ENCODE measurements at places on chromosomes 2 and 18.

GRCh38 chr18:76468345-76469304 lies 26.4 kb downstream of the ZNF516 start:
- no peak for DNase-seq

GRCh38 chr2:223029287-223029686 lies 22.7 kb upstream of the KCNE4 start:
- DNase-seq: no peak

DNA sequence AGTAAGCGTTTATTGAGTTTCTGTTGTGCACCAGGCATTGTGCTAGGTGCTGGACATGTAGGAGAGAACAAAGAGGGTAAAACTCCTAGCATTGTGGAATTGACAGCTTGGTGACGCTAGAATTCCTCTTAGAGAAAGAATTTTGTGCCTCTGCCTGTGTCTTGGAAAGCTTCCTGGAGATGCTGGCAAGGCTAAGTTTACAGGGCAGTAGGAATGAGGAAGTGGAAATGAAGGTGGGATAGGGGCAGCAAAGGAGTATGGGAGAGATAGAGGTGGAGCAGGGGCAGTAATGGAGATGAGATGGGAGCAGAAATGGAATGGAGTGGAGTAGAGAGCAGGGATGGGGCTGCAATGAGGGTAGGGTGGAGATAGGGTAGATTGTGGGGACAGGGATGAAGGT lies 29.8 kb downstream of the GPR39 start:
- no peak for DNase-seq

DNA sequence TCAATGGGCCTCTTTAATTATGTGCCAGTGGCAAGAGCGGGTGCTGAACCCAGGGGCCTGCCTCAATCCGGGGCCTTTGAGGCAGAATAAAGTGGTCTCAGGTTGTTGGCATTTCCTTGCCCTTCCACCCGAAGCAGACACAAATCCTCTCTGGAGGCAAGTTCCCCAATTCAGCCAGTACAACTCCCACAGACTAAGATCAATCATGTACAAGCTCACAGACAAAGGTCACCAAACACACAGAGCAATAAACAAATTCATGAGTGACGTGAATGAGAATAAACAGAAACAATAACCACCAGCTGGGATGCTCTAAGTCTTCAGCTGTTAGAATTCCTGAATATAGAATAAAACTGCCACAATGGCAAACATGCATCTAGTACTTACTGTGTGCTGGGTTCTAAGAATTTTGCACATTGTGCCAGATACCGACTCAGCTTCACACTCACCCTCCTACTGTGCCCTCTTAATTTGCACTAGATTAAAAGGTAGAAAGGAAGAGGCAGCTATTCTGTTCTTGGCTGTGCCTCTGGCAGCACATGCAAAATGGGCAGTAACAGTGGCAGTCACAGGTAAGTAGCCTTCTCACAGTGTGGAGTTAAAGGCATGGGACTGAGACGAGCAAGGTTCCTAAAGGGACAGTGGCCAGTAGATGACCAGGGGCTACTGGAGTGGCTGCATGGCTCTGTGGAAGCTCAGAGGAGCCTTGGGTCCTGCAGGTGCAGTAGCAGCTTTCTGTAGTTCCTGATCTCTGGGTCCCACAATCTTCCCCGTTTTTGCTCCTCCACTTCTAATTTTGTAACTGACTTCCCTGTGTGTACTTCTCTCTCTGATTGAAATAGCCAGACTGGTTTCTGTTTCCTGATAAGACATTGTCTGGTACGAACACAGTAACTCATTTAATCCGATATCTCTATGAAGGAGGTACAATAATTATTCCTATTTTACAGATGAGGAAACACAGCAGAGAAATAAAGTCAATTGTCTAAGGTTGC lies 34.6 kb upstream of the IL1B start:
- DNase-seq: no peak

DNA sequence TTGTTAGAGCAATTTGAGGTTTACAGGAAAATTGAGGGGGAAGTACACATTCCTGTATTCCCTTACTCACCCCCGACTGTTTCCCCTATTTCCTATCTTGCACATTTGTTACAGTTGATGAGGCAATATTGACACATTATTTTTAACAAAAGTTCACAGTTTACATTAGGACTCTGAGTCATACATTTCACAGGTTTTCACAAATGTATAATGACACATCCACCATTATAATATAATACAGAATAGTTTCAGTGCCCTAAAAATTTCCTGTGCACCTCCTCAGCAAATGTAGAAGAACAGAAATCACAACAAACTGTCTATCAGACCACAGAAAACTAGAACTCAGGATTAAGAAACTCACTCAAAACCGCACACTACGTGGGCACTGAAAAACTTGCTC lies 160.6 kb upstream of the RMP24 start:
- DNase-seq: no peak

GRCh38 chr2:68556381-68556780 lies 87.0 kb upstream of the PROKR1 start:
- DNase-seq: peak; percentile 7

GRCh38 chr2:45330637-45331409 lies 280.2 kb downstream of the SRBD1 start:
- DNase-seq: no peak

All from activated CD4-positive, alpha-beta T cell treated with anti-CD3 and anti-CD28 coated beads, Interleukin-2, amount 50 U/mL, for 16 hours (primary cell).